Activated T-helper 1 cell treated with anti-CD3 and anti-CD28 coated beads, Interleukin-2, amount 50 U/mL, for 16 hours (primary cell): ENCODE measurements at places on chromosomes 5 and 9.

- no peak for DNase-seq
Observed at GRCh38 chr9:68887232-68887631, 126.7 kb downstream of the PRKACG start.

DNA sequence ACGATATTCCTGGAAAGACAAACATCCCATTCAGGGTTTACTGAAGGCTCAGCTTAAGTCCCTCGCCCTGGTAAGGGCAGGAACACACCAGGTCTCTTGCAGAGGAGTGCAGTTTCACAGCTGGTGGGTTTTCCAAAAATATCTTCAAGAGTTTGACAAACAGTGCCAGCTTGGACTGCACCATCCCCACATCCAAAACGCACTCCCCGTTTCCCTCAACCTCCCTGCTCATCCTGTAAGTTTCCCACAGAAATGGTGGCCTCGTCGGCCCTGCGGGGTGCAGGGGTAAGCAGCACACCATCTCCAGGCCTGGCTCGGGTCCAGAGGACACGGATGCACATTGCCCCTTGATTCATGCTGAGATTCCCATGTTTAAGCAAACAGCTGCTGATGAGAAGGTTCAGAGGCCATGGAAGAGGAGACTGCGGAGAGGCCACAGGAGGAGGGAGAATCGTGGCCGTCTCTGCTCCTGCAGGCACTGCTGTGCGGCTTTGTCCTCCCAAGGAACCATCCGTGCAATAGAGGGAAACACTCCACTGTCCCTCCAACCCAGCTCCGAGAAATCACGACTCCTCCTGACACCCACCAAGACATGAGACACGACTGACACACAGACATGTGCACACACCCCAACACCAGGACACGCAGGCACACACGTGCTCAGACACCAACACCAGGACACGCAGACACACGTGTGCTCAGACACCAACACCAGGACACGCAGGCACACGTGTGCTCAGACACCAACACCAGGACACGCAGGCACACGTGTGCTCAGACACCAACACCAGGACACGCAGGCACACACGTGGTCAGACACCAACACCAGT lies 24.0 kb upstream of the SLC12A7 start:
- no peak for DNase-seq

DNA sequence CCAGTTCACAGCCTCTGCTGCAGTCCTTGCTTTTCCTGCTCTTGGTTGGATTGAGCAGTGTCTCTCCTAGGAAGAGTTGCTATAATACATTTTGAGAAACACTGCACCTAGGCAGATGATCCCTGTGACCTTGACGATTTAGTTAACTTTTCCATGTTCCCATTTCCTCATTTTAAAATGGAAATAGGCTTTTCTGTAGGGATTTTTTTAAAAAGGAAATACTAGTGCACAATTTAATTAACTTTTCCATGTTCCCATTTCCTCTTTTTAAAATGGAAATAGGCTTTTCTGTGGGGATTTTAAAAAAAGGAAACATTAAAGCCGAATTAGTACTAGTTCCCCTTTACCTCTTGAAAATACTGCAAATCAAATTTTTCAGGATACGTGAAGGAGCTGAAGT lies 4.7 kb downstream of the ATP6V0E1 start:
- no peak for DNase-seq

- DNase-seq, result no peak
Observed at GRCh38 chr9:37002413-37003217, 31.5 kb downstream of the PAX5 start.

DNA sequence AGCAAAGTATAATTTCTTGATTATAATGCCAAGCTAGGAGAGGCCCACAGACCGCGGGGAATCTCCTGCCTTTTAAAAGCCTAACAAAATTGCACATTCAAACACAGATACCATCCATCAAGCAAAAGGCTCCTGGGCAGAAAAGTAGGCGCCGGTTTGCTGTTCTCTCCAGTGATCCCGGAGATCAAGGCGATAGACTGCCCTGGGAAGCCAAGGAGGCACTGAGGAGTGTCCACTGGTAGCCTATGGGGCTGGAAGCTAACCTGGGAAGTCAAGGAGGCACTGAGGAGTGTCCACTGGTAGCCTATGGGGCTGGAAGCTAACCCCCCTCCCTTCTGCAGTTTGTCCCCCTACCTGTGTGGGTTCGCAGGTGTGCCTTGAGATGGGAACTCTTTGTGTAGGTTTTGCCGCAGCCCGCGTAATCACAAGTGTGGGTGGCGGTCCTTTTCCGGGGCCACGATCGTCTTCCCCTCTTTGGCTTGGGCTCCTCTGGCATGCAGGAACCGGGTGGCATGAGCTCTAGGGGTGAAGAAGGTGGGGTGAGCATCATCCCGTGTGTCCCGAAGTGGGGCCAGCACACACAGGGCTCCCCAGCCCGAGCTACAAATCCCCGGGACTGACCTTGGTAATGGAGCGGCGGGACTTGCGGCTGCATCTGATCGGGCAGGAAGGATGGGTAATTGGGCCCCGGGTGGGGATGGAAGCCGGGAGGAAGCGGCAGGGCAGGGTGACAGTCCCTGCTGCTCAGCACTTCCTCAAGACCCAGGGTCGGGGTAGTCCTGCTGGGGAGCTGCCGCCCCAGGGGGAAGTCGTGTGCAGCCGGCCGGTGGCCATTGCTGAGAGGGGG lies 2.7 kb downstream of the KLF4 start:
- no peak for DNase-seq

DNA sequence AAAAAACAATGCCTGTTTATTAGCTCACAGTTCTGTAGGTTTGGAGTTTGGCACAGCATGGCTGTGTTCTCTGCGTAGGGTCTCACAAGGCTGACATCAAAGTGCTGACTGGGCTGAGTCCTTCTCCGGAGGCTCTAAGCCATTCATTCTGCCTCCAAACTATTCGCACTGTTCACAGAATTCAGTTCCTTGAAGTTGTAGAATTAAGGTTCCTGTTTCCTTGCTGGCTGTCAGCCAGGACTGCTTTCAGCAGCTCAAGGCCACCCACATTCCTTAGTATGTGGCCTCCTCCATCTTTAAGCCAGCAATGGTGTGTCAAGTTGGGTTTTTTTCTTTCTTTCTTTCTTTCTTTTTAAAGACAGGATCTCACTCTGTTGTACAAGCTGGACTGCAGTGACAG lies 161.9 kb downstream of the CDH6 start:
- no peak for DNase-seq

DNA sequence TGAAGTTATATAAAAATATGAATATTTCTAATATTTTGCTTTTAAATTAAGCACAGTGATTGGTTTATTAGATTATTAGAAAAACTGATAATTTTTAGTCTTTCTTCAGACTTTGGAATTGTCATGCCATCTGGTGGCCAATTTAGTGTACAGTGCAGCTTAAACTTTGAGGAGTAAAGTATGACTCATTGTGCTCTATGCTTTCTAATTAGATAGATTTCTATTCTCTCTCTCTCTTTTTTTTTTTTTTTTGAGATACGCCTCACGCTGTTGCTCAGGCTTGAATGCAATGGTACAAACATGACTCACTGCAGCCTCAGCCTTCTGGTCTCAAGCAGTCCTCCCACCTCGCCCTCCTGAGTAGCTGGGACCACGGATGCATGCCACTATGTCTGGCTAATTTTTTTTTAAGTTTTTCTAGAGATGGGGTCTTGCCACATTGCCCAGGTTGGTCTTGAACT lies 42.1 kb upstream of the GPR21 start:
- no peak for DNase-seq

DNA sequence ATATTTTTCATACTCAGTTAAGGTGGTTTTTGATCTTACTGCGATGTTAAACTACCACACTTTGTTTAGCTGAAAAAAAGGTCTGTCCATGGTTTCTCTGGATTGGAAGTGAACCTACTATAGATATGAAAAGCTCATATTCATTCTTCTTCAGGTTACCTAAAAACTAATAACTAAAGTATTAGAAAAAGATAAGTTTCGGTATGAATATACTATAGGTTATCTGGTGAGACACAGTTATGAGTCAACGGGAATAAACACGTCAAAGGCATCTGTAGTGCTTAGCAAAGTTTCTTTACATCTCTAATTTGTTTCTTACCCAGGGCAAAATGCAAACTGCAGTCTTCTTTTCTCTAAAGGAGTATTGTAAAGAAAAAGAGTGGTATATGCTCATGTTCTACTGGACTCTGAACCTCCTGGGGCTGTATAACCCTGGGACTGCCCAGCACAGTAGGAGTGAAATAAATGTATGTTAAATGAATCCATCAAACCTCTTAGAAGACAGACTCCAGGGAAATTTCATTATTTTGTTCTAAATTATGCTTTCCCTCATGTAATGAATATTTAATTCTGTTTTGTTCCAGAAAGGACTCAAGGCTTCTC lies 521.9 kb downstream of the PDE4D start:
- DNase-seq, result no peak

GRCh38 chr5:173517648-173518047 lies 98.8 kb downstream of the BOD1 start:
- DNase-seq, result no peak

GRCh38 chr5:10797261-10797660 lies 36.2 kb upstream of the DAP start:
- DNase-seq, result no peak

- DNase-seq, result no peak
Observed at GRCh38 chr5:91160714-91161285, 222.3 kb downstream of the ARRDC3 start.

DNA sequence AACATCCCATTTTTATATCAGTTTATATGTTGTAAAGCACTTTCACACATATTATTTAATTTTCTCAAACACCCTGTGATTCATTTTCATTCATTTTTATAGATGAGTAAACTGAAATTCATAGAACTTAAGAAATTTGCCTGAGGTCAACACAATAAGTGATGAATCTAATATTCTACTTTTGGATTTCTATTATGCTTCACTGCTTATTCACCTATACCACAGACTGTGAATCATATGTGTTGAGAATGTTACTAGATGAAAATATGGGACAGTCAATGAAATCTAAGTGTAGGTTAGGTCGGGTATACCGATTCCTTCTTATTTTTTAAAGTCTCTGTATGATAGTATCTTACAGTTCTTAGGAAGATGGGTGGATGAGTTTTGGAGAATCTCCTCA lies 24.8 kb downstream of the CDC37L1 start:
- no peak for DNase-seq

DNA sequence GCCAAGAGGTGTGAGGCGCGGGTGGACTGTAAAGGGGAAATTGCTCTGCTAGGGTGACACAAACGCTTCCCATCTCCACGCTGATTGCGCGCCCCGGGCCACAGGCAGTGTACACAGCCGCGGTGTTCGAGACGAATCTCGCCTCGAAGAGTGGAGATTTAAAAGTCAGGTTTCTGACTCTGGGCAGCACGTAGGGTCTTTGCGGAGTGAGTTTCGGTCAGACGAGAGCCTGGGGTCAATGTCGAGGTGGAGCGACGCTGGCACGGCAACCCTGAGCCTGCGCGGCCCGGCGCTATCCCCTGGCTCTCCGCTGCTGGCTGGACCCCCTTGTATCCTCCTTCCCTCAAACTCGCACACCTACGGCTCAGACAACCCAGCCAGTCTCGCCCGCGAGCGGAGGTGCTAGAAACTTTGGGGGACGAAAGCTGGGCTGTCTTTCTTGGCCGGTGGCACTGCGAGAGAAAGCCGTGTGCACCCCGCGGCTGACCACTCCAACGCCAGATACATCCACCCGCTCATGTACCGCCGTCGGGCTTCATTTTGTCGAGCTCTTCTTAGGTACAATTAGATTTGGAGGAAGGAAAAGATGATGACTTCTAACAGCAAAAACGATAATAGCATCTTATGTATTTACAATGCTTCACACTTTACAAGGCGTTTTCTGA lies 5.4 kb upstream of the FOXB2 start:
- no peak for DNase-seq

DNA sequence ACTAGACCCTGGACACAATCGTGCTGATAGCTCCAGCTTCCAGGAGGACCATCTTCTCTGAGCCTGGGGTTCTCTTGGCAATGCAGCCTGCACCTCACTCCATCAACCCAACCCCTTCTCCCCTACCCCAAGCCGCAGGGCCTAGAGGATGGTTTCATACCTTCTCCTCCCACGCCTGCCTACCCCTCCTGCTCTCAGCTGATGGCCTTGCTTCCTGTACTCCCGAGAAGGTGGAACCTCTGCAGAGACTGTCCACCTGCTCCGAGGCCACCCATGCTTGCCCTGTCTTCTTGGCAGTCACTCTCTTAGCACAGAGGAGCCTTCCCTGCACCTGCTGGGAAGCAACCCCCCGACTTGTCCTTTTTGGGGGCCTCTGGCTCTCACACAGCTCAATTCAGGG lies 241.9 kb downstream of the IRX2 start:
- DNase-seq, result no peak

DNA sequence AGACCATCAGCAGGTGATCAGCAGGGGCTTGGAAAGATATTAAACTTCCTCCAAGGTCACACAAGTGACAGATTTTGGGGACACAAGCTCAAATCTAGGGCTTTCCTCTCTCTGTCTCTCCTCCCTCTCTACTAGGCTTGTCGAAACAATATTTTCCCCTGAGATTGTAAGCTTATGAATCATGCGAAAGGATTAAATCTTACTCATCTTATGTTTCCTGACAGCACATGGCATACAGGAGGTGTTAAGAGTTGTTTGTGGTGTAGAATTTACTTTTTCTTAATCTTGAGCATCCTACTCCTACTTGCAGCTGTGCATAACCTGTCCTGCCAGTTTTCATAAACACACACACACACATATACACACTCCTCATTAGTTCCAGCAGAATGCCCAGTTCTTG lies 186.3 kb downstream of the MARCHF11 start:
- no peak for DNase-seq

DNA sequence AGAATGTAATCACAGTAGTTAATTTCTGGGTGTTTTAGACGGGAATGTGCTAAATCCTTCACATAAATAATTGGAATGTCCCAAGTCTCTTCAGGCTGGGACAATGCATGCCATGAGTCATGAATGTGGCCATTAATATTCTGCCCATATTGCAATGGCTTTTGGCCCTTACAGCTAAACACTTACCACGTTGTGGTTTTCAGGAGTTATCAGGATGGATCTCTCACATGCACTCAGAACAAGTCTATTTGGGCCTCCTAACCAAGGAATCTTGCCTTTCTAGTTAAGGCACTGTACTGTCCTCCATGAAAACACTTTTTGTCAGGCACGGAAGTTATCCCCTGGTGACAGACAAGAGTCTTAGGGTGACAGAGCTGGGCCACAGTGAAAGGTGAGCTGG lies 32.7 kb downstream of the PKD2L2 start:
- no peak for DNase-seq

- no peak for DNase-seq
Observed at GRCh38 chr9:111034170-111034897, 3.9 kb downstream of the LPAR1 start.

- DNase-seq, result no peak
Observed at GRCh38 chr9:131608493-131609037, 63.2 kb downstream of the PRRT1B start.

DNA sequence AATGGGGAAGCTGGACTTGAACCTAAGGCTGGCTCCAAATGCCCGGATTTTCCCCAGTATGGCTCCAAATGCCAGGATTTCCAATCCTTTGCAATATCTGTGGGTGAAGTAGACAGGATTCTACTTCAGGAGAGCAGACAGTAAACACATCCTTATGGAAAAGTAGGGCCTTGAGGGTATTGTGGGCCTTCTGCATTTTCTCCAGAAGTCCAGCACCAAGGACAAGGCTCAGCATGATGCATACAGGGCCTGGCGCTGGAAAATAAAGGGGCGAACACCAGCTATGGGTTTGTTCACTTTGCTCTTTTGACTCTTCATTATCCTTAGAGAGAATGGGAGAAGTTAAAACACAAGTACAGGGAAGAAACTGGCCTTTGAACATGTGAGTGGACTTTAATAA lies 347.5 kb downstream of the SEMA5A start:
- no peak for DNase-seq
